Stimulated activated CD8-positive, alpha-beta memory T cell treated with anti-CD3 and anti-CD28 coated beads, Interleukin-4, amount 100 ng/mL, for 1 hour (primary cell): ENCODE measurements at places on chromosomes 4 and X.

DNA sequence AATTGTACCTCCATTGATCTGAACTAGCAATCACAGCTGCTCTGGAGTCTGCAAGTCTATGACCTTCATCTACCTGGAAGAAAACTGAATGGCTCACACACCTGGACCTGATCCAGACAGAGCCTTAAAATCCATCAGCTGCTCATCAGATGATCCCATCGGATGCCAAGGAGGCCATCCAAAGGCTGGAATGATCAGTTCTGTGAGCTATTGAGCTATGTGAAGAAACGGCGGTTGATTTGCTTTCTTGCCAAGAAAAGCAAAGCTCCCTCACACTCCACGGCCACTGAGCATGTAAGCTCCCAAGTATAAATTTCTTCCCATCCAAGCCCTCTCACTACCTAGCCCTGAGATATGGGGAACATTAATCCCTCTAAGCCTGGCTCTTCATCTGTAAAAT lies 63.1 kb downstream of the RELL1 start:
- DNase-seq = no peak

GRCh38 chr4:3498901-3499510 lies 33.2 kb downstream of the LRPAP1 start:
- no peak for DNase-seq

DNA sequence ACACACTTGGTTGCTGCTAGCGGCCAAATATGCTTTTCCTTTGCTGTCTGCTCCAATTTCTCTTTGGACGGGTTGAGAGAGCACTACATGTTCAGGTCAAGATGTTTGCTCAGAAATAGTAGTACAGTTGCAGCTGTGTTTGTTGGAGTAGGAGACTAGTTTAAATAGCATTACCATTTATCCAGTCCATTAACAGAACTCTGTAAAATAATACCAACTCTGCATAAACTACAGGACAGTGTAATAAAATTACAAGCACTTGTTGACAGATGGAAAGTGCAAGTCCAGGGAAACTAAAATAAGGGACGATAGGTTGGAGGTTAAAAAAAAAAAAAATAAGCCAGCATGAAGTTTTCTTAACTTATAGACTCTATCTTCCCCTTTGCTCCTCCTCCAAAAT lies 20.2 kb downstream of the SLIT2 start:
- no peak for DNase-seq

DNA sequence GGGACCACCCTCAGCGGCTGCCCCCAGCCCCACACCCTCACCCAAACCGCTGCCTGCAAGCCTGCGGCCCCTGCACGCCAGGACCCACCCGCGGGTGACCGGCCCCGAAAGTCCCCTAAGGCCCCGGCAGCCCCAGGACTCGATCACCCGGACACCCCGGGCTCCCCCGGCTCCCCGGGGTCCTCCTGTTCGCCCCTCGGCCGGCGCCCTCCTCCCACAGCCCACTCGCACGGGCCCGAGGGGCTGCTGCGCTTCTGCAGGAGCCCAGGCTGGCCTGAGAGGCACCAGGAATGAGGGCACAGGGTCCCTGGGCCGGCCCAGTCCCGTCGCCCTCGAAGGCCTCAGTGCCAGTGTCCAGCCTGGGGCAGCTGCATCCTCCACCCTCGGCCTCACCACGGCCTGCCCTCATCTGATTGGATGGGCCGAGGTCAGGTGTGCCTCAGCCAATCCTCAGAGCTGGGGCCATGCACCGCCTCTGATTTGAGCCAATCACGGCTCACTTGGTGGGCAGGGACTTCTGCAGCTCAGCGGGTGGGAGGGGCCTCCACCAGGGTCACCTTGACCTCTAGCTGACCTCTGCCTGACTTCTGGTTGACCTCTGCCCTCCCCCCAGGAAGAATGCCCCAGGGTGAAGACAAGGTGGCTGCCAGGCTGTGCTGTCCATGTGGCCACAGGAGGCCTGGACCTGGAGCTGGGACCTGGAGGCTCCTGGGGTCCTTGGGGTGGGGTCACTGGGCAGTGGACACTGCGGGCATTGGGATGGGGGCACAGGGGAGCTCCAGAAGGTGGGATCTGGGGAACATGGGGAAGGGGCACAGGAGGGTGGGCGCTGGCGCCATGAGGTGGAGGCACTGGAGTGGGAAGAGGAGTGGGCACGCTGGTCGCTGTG lies 97.6 kb upstream of the NKX1-1 start:
- DNase-seq = no peak

- no peak for DNase-seq
Measured at GRCh38 chr4:70778888-70779422, 57.2 kb downstream of the RUFY3 start.

GRCh38 chr4:7956934-7957656 lies 17.4 kb upstream of the AFAP1 start:
- no peak for DNase-seq

GRCh38 chrX:119539872-119540271 lies 25.3 kb downstream of the STEEP1 start:
- DNase-seq = no peak

DNA sequence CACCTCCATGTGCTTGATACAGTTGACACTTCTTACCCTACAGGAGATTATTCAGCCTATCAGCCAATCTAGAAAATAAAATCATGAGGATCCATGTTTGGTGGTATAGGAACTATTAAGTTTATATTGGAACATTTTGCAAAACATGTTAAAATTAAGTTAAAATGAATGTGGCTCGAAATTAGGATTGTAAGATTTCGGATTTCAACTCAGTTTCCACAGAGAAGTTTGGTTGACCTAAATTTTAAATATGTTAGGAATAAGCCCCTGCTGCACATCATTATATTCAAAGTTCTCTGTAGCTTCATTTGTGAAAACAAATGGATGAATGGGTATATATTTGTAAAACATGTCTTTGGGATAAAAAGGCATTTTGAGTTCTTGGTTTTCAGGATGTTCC lies at the start of gene RAB40A:
TSS of gene RAB40A (minus strand) at position 101 of the 400 bp plus-strand sequence. CDS start 18,733 bp downstream, outside the sequence.
- no peak for DNase-seq

DNA sequence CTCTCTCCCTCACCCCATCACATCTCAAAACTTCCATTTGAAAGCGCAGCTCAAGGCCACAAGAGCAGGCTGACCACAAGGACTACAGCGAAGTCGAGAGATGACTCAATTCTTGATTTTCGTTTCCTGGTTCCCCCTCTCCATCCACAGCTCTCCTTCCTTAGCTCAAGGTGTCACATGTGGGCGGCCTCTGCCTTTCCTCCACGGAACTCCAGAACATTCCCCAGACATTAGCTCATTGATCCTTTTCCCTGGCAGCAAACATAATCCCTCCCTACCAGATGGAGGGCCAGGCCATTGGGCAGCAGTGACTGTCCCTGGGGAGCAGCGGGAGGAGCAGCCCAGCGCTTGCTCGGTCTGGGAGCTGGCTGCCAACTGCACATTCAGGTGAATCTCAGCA lies 56.3 kb downstream of the CCDC149 start:
- no peak for DNase-seq

- no peak for DNase-seq
Measured at GRCh38 chr4:111854494-111855087, 290.7 kb upstream of the FAM241A start.

GRCh38 chr4:7192252-7193029 lies at the start of gene SORCS2:
TSS of gene SORCS2 (plus strand) at chr4:7192538.
- DNase-seq = no peak

DNA sequence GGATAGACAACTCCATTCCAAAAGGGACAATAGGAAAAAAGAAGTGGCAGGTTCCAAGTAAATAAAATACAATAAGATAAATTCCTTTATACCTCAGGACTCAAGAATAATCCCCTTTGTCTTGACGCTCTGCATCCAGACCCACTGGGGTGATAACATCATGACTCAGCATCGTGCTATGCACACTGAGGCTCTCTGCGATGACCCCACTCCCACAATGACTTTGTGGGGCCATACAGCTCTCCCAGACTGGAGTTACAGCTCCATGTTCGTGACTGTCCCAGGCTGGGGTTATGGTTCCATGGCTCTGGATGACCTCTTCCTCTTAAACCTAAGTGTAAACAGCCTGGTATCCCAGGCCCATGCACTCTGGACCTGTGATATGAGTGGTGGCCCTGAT lies 254.5 kb upstream of the ADGRL3 start:
- no peak for DNase-seq

DNA sequence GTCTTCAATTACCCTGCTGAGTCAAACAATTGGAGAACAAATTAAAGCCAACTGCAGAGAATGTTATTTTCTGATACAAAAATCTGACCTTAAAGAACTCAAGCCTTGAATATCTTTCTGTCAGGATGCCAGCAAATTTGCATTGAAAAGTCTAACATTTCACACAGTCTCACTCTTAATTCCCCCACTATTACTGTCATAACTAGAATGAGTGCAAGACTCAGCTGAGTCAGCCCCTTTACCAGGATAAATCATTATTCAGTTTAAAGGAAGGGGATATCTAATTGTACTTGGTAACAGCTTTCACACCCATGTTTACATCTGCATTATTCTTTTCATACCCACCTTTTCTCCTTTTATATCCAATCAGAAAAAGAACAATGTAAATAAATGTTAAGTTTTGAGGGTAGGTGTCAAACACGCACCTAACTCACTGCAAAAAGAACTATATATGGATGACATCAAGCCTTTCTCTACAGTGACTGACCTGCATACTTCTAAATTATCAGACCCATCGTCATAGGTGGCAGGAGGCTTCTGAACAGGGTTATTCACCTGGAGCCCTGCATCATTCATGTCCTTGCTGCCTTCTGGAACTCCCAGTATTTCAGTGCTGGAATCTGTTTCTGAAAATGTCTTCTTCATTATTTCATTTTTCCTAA lies 117.4 kb downstream of the TMA16 start:
- DNase-seq = no peak

GRCh38 chrX:45508454-45508853 lies 307.8 kb upstream of the DIPK2B start:
- DNase-seq = no peak

DNA sequence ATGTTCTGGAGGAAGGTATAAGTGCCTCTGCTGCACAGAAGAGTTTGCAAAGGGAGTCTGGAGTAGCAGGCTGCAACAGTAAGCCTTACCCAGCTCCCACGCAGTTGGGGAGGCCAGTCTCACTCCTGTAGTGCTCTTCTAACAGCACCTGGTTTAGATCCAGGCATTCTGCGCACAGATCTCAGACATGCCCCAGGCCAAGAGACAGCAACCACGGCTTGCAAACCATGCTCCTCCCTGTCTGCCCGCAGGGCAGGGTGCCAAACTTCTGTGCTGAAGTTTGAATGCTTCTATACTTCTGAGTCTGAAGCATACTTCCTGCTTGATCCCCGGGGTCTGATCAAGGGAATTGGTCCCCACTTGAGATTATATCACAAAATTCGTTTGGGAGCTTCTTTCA lies 106.3 kb downstream of the LINC00632 start:
- no peak for DNase-seq

GRCh38 chr4:148495463-148495862 lies 53.2 kb upstream of the NR3C2 start:
- DNase-seq = no peak

- DNase-seq = no peak
Measured at GRCh38 chrX:30153881-30154260, 61.5 kb upstream of the MAGEB2 start.

DNA sequence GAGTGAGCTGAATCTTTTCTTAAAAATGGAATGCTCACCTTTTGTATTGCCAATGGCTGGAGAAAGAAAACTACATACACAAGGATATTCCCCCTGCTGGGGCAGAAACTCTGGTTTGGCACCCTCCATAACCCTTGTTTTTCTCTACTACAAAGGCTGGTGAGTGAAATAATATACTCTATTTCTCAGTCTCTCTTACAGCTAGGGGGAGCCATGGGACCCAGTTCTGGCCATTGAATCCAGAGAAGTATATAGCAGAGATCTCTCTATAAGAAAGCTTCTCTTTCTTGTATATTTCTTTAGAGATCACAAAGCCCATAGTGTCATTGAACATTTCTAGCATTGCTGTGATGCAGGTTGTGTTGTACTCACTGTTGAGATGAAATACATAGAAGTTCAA lies 49.8 kb downstream of the SMPX start:
- DNase-seq = no peak

GRCh38 chrX:29841750-29842149 lies 373.6 kb upstream of the MAGEB2 start:
- DNase-seq = no peak

- no peak for DNase-seq
Measured at GRCh38 chrX:29024871-29025270, 437.6 kb downstream of the IL1RAPL1 start.

DNA sequence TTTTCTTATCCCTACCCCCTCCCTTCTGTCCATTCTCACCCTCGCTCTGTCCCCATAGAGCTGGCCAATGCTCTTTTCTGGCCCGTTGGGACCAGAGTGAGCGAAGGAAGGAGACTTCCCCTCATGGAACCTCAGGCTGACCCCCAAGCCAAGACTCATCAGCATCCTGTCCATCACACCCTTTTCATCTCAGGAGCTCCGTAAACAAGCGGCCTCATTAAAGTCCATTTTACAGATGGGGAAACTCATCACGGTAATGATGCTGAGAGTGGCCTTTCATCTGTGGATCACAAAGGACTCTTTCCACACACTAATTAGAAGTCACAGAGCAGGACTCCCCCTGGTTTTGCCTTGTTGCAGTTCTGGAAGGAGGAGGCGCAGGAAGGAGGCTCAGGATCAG lies 67.4 kb upstream of the SLC34A2 start:
- DNase-seq = no peak

DNA sequence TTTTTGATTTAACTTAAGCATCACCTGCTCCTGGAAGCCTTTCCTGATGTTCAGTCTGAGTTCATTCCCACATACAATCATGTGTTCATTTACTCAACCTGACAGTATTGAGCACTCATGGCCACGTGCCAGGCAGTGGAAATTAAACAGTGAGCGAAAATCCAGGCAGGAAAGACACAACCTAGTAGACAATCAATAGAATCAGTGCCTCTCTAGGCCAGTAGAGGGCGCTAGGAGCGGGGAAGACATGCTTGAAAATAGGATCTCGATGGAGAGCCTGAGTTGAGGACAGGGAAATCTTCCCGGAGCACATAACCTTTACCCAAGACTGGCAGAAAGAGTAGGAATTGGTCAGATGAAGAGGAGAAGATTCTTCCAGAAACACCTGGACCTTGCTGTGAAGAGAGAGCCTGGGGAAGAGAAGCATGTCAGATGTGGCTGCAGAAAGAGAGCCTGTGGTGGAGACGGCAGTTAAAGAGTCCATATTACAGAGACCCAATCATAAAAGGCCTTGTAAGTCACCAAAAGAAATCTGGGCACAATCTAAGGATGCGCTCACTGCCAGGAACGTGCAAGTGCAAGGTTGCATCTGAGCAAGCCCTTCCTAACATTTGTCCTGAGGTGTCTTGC lies 103.5 kb downstream of the LDB2 start:
- DNase-seq = no peak

DNA sequence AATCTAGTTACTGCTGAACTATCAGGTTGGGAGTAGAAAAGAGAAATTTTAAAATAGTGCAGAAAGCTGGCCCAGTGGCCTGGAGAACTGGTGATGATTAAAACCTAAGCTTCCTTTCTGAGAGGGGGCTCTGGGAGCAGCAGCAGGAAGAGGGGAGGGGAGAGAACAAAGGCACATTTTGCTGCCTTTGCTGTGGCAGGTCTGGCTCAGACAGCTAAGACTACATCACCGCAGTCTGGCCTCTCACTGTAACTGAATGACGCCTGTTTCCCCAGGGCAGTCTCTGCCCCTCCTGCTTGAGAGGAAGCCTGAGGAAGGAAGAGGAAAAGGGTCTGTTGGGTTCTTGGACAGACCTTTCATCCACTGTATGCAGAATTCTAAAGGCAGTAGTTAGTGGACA lies 148.5 kb downstream of the FRAS1 start:
- DNase-seq = no peak

- DNase-seq = no peak
Measured at GRCh38 chr4:81963763-81964020, 410.1 kb downstream of the HNRNPD start.

GRCh38 chr4:152063621-152064240 lies 302.9 kb upstream of the GATB start:
- peak; percentile 5 for DNase-seq

GRCh38 chr4:98993419-98994071 lies 2.0 kb upstream of the METAP1 start:
- DNase-seq = no peak
